ENCODE measurements at places on chromosomes 12 and 14.
A peak's percentile ranks its signal among the peaks of the same experiment; 100 is the strongest.

- no peak for DNase-seq
These were observed 86.7 kb downstream of the BCL2L14 start for GRCh38 chr12:12157424-12157823.

GRCh38 chr12:114311974-114312373, 94.0 kb downstream of the TBX5 start:
- no peak for DNase-seq

DNA sequence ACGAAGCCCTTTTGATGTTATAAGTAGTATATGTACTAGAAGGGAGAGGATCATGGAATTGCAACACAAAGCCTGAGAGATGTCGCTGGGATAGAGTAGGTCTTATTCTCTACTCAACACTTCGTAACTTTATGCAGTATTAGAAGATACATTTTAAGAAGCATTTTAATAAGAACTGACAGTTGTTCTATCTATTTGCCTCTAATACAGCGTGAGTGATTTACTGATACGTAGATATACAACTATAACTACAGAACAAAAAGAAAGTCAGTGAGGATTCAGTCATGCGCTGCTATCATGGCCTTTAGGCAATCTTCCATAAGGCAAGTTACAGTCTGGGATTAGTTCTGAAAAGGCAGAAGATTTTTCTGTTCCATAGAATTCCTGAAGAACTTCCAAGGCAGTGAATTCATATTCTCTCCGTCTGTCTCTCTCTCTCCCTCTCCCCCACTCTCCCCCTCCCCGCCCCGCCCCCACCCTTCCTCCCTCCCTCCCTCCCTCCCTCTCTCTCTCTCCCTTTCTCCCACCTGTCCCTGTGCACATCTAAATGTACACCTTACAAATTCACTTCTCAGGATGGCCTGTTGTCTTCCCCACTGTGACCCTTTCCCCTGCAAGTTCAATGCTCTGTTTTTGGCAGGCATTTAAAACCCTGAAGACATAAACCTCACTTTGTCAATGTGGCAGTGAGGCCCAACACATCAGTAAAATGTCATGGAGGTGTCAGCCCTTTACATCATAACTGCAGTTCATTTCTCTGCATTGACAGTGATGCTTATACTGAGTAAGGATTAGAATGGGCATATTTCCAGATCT, 470.6 kb downstream of the EGLN3 start:
- no peak for DNase-seq

DNA sequence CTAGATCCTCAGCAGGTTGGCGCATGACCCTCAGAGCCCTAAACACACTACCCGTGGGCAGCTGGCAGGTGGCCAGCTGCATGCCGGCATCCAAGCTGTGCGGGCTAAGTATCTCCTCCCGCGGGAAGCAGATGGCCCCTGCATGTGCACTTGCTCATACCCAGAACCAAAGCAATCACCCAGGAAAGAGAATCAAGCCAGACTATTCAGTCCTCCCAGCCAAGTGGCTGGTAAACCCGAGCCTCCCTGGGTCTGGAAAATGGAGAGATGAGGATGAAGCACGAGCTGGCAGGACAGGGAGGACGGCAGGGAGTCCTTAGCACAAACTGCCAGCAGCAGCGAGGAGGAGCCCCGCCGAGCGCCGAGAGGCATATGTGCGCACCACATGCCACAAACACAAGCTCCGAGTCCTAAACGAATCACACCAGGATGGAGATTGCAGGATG, 139.7 kb downstream of the RIMBP2 start:
- DNase-seq, result no peak

DNA sequence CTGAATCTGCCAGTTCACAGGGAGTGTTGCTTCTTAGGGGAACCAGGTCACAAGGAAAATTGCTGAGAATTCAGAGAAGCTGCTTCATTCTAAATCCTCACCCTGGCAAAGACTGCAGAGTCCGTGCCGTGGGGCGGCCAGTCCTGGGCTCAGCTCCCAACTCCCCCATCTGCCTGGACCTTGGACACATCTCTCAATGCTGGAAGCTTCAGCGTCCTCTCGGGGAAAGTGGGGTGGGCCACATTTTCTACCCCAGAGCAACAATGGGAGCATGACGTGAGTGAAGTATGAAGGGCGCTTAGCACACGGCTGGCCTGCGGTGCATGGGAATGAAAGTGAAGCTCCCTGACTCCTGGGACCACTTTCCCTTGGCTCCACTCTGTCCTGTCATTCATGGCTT, 31.2 kb downstream of the HVCN1 start:
- DNase-seq, result no peak

DNA sequence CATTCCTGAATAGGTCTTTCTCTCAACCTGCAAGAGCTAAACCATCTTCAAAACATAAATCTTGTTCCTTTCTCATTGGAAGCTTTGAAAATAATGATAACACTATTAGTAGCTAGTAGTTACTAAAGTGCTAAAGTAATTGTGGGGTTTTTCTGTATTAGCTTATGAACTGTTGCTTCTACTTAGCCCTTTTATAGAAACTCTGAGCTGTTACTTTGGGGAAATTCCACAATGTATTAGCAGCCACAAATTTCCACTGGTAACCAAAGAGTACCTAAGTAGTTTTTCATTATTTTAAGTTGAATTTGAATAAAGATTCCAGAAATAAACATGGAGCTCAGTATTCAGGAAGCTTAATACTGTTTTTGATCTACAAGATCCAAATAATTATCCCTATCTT, 6.4 kb upstream of the MAPK1IP1L start:
- DNase-seq, result no peak

DNA sequence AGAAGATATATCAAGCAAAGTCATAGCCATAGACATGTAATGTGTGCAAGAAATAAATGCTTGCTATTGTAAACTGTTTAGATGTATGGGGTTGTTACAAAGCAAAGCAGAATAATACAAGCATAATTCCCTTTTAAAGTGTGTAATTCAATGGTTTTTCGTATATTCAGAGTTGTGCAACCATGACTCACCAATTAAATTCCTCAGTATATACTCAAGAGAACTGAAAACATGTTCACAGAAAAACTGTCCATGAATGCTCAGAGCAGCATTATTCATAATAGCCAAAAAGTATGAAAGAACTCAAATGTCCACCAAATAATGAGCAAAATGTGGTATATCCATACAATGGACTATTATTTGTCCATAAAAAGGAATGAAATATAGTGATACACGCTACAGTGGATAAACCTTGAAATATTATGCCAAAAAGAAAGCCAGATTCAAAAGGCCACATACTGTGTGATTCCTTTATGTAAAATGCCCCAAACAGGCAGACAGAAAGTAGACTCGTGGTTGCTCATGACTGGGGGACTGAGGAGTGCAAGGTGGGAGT, 9.3 kb downstream of the GXYLT1 start:
- no peak for DNase-seq

- DNase-seq, result peak; percentile 71
These were observed 86.7 kb downstream of the NCOR2 start for GRCh38 chr12:124480469-124481256.

GRCh38 chr12:55718624-55719275, 1.4 kb upstream of the RDH5 start:
- DNase-seq, result no peak

DNA sequence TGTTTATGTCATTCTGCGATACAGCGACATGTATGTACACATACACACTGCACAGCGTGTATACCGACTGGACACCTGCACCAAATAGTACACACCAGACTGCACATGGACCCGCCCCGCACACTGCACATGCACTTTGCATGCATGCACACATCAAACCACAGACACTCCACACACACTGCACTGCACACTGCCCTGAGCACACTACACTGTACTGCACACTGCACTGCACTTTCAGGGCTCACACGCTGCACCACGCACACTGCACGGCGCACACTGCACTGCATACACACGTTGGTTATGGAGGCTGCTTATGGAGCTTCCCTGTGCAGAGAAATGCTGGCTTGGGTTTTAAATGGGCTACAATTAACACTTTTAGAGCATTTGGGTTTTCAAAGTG, 1.6 kb downstream of the PAPLN start:
- no peak for DNase-seq

- peak; percentile 26 for DNase-seq
These were observed 186.4 kb downstream of the MSRB3 start for GRCh38 chr12:65464930-65465329.

DNA sequence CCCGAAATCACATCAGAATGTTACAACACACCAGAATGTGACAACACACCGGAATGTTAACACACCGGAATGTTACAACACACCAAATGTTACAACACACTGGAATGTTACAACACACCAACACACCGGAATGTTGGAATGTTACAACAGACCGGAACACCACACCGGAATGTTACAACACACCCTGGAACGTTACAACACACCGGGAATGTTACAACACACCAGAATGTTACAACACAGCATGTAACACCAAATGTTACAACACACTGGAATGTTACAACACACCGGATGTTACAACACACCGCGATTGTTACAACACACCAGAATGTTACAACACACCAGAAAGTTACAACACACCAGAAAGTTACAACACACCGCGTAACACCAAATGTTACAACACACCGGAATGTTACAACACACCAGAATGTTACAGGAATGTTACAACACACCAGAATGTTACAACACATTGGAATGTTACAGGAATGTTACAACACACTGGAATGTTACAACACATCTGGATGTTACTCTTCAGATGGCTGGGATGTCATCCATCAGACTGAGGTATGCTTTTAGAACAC, 21.1 kb downstream of the CHFR start:
- no peak for DNase-seq

DNA sequence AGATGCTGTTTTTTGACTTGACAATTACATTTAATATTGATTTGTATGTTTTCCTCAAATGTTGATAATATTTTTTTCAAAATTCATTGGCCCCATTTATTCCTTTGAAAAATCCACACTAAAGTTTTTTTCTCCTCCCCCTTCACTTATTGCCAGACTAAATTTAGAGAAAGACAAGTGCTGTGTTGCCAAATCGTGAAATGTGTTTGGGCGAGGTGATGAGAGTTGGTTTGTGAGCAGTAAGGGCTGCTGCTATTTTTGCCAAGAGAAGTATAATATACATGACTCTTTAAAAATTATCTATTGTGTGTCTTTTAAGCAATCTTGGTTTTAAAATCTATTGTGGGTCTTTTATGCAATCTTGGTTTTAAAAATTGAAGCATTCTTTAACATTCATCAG, 188.9 kb downstream of the PPFIA2 start:
- no peak for DNase-seq

DNA sequence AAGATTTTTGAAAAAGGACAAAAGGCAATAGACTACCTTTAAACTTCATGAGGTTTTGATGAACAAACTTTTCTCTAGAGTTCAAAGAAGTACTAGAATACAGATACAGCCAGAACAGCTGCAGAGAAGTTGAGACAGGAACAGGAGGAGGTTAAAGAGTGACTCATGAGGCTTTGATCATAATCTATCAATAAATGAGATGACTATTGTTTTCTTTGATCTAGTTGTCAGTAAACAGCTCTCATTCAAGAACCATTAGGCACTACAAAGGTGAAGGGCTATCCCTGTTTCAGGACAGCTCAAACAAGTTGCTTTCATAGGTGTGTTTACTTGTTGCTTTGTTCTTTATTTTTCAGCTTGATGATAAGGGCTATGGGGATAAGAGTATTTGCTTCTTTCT, 2.4 kb downstream of the WASHC3 start:
- no peak for DNase-seq

DNA sequence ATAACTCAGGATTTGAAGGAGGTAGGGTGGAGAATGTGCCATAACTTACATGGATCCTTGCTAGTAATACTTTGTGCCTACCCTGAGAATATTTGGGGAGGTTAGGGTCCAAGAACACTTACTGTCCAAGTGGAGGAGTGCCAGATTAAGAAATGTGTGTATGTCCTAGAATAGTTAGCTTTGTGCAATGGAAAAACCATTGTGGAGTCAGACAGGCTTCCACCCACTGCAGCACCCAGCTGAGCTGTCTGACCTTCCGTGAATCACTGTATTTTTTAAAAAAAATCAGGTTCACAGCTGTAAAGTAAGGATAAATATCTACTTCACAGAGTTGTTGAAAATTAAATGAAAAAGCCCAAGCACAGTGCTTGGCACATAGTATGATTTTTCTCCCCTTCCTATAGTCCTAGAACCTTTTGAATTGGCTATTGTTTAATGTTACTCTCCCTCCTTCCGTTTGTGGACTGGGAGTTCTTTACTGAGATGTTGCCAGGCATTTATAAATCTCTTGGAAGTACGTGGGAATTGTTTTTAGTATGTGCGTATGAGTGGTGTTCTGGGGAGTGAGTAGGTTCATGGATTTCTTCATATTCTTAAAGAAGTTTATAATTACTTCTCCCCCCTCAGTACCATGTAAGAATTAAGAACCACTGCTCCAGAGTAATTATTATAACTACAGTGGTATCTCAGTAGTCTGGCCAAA, 9.2 kb downstream of the RAB21 start:
- DNase-seq, result no peak

DNA sequence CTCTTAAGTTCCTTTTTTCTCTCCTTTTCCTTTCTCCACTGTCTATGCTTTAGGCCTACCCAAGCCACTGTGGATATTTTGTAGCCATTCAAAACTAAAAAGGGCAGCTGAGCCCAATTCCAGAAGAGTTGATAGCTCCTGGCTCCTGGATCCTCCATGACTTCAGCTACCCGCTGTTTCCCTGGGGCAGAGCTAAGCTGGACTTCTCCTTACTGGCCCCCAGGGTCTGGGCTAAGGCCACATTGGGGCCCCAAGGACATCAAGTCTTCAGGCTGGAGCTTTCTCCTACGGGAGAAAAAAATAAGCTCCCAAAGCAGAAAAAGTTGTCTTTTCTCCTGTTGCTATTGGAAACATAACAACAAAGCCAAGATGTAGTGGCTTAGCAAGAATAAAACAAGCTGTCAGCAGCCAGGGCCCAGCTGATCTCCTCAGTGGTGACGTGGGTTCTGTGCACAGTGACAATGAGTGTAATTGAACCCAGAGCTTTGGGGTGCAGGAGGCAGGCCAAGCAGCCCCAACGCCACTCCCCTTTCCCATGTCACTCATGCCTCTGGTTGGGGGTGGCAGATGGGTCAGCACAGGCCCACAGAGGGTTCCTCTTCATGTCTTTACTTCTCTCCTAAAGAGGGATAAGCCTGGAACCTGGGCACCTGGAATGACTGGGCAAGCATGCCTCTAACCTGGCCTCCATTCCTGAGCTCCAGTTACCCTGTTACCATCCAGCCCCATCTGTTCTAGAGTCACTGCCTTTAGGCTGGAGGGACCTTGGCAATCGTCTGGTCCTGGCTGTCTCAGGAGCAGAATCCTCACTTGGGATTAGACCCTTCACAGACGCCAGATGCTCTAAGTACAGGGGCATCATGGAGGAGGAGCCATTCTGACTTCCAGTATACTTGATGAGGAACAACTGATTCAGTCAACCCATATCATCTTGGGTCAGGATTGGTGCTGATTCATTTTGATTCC, 171.2 kb downstream of the ZFP36L1 start:
- no peak for DNase-seq

GRCh38 chr14:38623661-38624060, 367.8 kb upstream of the CLEC14A start:
- DNase-seq, result no peak

DNA sequence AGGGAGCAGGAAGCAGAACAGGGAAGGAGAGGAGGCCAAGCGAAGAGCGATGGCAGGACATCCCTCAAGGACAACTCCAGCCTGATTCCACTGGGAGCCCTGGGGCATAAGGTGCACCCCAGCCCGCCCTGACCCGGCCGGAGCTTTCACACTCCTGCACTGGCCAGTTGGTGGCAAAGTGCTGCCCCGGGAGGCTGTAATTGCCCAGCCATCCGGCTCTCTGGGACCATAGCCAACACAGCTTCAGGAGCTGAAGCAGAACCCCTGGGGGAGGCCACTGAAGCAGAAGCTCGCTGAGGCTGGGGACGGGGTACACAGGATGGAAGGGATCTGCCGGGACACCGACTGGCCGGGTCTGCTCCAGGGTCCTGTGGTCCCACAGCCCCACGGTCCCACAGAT, 41.9 kb upstream of the BEGAIN start:
- no peak for DNase-seq

- DNase-seq, result no peak
These were observed 106.8 kb downstream of the ZFC3H1 start for GRCh38 chr12:71556875-71557274.
